ENCODE measurements at places on chromosomes 6 and 20. TPM values are rescaled to one million over a fixed set of nuclear protein-coding genes. Genes with fewer than 3 reads are reported as not detected.
A peak's percentile ranks its signal among the peaks of the same experiment; 100 is the strongest.

- H3K4me1 ChIP-seq = no peaks in the 10 kb centered on the region
- no peak for DNase-seq
- H3K27me3 ChIP-seq = peaks cover 36% of the 10 kb centered on the region
Measured at GRCh38 chr6:27514906-27515495, 42.1 kb upstream of the ZNF184 start.

GRCh38 chr6:44715188-44715587 lies 327.7 kb downstream of the CDC5L start:
- H3K4me1 ChIP-seq = no peaks in the 10 kb centered on the region
- no peak overlapping the region for H3K27ac ChIP-seq
- DNase-seq = peak; percentile 53
- H3K4me3 ChIP-seq = no peak overlapping the region
- H3K27me3 ChIP-seq = no peaks in the 10 kb centered on the region

- no peaks in the 10 kb centered on the region for H3K27me3 ChIP-seq
- no peak overlapping the region for H3K4me3 ChIP-seq
- peak overlapping the region; percentile 32 for H3K27ac ChIP-seq
- H3K36me3 ChIP-seq = peaks cover 6% of the 10 kb centered on the region
- H3K4me1 ChIP-seq = peaks cover 15% of the 10 kb centered on the region
Measured at GRCh38 chr20:62156592-62157386, 13.2 kb downstream of the SS18L1 start.

DNA sequence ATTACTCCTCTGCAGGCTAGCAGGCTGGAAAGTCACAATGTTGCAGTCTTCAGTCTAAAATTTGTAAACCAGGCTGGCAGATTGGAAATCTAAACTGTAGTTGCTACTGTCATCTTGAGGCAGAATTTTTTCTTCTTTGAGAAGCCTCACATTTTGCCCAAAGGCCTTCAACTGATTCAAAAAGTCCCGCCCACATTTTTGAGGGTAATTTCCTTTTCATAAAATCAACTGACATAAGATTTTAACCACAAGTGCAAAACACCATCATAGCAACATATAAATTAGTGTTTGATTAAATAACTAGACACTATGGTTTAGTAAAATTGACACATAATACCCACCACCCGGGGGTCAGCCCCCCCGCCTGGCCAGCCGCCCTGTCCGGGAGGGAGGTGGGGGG lies 28.4 kb downstream of the HLA-C start:
- H3K4me3 ChIP-seq = no peak overlapping the region
- H3K4me1 ChIP-seq = no peaks in the 10 kb centered on the region
- no peaks in the 10 kb centered on the region for H3K36me3 ChIP-seq
- no peak for DNase-seq

- no peaks in the 10 kb centered on the region for H3K36me3 ChIP-seq
- H3K27me3 ChIP-seq = no peaks in the 10 kb centered on the region
- peaks cover 19% of the 10 kb centered on the region for H3K4me1 ChIP-seq
- DNase-seq = no peak
- H3K27ac ChIP-seq = no peak overlapping the region
- H3K4me3 ChIP-seq = no peak overlapping the region
Measured at GRCh38 chr6:139600343-139600742, 225.9 kb upstream of the CITED2 start.

GRCh38 chr20:63517376-63518309 lies 2.9 kb upstream of the PPDPF start:
- H3K36me3 ChIP-seq = no peaks in the 10 kb centered on the region
- no peaks in the 10 kb centered on the region for H3K4me1 ChIP-seq
- H3K27me3 ChIP-seq = no peaks in the 10 kb centered on the region
- no peak overlapping the region for H3K27ac ChIP-seq

DNA sequence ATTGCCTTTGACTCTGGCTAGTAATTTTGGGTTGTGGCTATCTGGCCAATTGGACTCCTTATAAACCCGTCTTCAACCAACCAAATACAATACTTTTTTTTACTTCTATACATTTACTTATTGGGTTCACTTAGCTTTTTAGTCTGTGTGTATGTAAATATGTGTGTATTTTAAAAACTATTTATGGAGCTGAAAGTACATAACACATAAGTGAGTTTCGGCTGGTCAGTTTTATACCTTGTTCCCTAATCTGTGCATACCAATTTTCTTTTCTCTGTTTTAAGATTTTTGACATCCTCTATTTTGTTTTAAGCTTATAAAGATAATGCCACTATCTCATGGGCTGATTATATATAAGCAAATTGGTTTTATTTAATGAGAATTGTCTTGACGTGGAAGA lies 129.5 kb downstream of the LRRC1 start:
- peaks cover 3% of the 10 kb centered on the region for H3K36me3 ChIP-seq
- no peak overlapping the region for H3K27ac ChIP-seq
- no peak for DNase-seq
- no peaks in the 10 kb centered on the region for H3K27me3 ChIP-seq
- H3K4me1 ChIP-seq = peaks cover 8% of the 10 kb centered on the region

DNA sequence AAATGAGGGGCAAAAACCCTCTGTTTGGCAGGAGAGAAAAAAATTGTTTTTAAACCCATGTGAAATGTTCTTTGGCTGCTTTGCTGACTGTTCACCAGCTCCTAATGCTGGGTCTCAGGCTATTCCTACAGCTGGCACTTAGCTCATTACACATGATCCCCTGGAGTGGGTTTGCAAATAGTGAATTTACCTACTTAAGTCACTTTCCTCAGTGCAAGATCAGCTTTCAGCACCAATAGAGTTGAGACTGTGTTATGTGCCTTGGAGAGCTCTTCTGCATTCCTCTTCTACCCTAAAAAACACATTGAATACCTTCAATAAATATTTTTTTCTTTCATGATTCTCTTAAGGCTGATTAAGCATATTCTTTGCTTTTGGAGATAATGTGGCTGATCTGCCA lies 58.4 kb upstream of the PRDM1 start:
- H3K4me1 ChIP-seq = no peaks in the 10 kb centered on the region
- H3K36me3 ChIP-seq = no peaks in the 10 kb centered on the region
- no peak overlapping the region for H3K27ac ChIP-seq
- no peaks in the 10 kb centered on the region for H3K27me3 ChIP-seq
- H3K4me3 ChIP-seq = no peak overlapping the region

DNA sequence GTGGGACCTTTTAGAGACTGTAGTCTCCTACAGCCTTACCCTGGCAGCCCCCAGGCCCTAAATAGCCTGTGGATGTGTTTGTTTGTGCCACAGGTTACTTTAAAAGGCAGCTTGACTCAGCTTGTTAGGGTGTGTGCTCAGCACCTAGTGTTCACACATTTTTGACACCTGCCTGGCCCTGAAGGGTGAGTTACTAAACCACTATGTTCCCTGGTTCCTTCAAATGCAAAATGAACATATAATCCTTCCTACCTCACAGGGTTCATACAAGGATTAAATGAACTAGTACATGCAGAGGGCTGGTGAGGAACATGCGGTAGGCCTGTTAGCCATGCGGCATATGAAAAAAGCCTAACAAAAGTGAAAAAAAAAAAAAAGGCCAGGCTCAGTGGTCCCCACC lies 14.9 kb upstream of the TFAP2C start:
- H3K4me1 ChIP-seq = no peaks in the 10 kb centered on the region
- H3K27me3 ChIP-seq = no peaks in the 10 kb centered on the region
- H3K36me3 ChIP-seq = no peaks in the 10 kb centered on the region
- no peak overlapping the region for H3K27ac ChIP-seq
- H3K4me3 ChIP-seq = no peak overlapping the region

GRCh38 chr6:166087246-166087645 lies 80.4 kb downstream of the TBXT start:
- H3K27ac ChIP-seq = no peak overlapping the region
- H3K27me3 ChIP-seq = peaks cover 2% of the 10 kb centered on the region
- H3K36me3 ChIP-seq = no peaks in the 10 kb centered on the region
- no peaks in the 10 kb centered on the region for H3K4me1 ChIP-seq
- H3K4me3 ChIP-seq = no peak overlapping the region

DNA sequence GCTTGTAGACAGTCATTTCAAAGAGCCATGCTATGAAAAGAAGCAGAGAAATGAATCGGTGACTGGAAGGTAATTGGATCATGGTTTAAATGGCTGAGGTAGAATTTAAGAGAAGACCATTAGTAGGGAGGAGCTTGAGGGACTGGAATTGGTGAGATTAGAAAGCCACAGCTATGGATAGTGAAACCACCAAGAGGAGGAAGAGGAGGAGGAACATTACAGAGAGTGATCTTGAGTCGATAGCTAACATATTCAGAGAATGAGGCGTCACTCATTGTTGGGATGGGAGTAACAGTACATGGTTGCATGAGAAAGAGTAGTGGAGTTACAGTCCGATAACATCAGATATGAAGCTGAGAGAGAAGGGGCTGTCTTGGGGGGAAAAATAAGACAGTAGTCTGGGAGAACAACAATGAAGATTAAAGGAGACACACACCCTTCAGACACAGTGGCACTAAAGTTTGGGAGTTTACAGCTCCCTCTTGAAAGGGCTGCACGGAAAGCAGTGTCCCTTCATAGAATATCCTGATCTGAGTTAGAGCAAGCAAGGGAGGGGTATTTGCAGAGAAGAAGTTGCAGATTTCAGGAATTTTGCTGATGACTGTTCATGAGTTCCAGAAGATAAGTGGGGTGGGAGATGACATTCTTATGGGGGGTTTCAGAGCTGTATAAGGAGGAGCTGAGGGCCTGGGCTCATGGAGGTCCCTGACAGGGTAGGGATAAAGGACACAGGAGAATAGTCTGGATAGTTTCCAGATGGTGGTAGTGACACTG lies 15.1 kb upstream of the LAMP5 start:
- DNase-seq = no peak
- H3K36me3 ChIP-seq = no peaks in the 10 kb centered on the region
- no peaks in the 10 kb centered on the region for H3K4me1 ChIP-seq
- H3K27ac ChIP-seq = no peak overlapping the region

DNA sequence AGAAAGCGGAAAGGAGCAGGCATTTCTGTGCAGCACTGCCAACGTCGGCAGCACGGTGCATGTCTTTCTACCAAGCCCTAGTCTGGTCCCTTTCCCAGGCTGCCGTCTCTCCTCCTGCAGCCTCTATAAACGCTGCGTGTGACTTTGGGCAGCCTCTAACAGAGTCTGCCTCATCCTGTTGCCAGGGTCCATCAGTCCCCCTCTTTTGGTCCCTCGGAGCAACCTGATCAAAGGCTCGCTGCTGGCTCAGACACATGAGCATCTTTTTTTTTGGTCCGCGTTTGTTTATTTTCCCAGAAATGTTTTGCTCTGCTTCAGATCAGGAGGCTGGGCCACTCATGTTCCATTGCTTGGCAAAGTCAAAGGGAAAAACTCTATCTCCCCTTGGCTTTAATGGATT lies 166.8 kb upstream of the CST7 start:
- H3K36me3 ChIP-seq = no peaks in the 10 kb centered on the region
- H3K27ac ChIP-seq = no peak overlapping the region
- H3K27me3 ChIP-seq = no peaks in the 10 kb centered on the region
- peaks cover 3% of the 10 kb centered on the region for H3K4me1 ChIP-seq

- no peaks in the 10 kb centered on the region for H3K4me1 ChIP-seq
- no peaks in the 10 kb centered on the region for H3K27me3 ChIP-seq
- no peak overlapping the region for H3K27ac ChIP-seq
Measured at GRCh38 chr6:110075406-110075805, 97.3 kb downstream of the GPR6 start.

DNA sequence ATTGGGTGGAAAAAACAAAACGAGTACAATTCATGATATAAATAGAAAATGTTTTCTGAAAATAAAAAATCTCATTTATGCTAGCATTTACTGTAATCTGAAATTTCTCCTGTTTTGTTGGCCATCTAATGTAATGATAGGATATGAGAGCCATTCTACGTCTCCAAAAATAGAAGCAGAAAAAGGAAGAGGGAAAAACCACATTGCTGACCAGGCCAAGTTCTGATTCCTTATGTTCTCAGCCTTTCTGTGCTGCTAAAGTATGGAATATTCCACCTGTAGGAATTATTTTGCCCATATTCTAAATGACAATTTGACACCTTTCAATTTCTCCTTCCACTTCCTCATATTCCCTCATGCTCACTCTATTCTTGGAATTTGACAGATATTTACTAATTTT lies 110.2 kb downstream of the TBXT start:
- no peak overlapping the region for H3K4me3 ChIP-seq
- no peaks in the 10 kb centered on the region for H3K4me1 ChIP-seq
- H3K27me3 ChIP-seq = no peaks in the 10 kb centered on the region
- no peak for DNase-seq
- no peak overlapping the region for H3K27ac ChIP-seq

CASS4 gene
- 3.0 TPM for total RNA-seq

ZNF334 gene
- 8.2 TPM for total RNA-seq

HLA-DPA1 gene
- total RNA-seq = 200 TPM

HEY2 gene
- 10.7 TPM for total RNA-seq

ME1 gene
- total RNA-seq = 3.3 TPM

RAB44 gene
- total RNA-seq = 1.5 TPM

FAM83D gene
- 0.79 TPM for total RNA-seq
